Left renal cortex interstitium (tissue), 4 donors: ENCODE measurements at places on chromosomes 16 and 17. TPM values are rescaled to one million over a fixed set of nuclear protein-coding genes. Genes with fewer than 3 reads are reported as not detected.
A peak's percentile ranks its signal among the peaks of the same experiment; 100 is the strongest.

- no peak for DNase-seq
Observed at GRCh38 chr16:24538756-24539294, 541 bp upstream of the RBBP6 start.

- no peak for DNase-seq
Observed at GRCh38 chr17:4344926-4345325, 21.5 kb downstream of the UBE2G1 start.

DNA sequence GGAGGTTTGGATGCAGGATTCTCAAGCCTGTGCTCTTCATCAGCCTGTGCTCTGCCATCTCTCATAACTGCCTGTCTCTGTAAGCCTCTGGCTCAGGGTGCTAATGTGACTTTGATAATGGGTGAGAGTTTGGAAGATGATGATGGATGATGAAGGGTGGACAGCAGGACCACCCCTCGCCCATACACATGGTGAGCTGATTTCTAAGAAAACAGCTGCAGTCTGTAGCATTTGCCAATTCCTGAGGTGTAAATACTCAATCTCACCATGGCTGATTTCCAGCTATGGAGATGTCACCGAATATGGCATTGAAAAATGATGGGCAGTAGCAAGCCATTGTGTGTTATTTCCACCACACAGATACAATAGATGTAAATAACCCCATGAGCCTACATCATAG is 74.2 kb downstream of the ARSG start:
- DNase-seq, result no peak

DNA sequence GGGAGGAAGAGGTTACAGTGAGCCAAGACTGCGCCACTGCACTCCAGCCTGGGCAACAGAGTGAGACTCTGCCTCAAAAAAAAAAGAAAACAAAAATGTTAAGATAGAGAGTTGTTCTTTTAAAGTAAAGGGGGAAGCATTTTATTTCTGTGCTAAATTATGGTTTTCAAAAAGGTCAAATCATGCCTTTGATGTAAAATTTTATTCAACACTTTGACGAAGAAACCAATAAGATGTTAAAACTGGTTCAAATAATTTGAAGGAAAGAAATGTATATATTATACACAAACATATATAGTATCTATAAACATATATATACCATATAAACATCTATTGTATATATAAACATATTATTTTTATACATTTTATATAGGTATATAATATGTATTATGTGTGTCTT is 43.4 kb upstream of the RPH3AL start:
- no peak for DNase-seq

GRCh38 chr17:71869293-71869692 is 251.5 kb upstream of the SOX9 start:
- no peak for DNase-seq

GRCh38 chr16:65312071-65312470 is 190.2 kb upstream of the CDH11 start:
- no peak for DNase-seq

- no peak for DNase-seq
Observed at GRCh38 chr17:80960037-80960796, 31.4 kb upstream of the CHMP6 start.

GRCh38 chr17:58084317-58084981 is 1.2 kb downstream of the DYNLL2 start:
- peak; percentile 23 for DNase-seq

- DNase-seq, result peak; percentile 53
Observed at GRCh38 chr17:16584273-16584995, 15.4 kb upstream of the ZNF287 start.

- no peak for DNase-seq
Observed at GRCh38 chr16:73064212-73064993, 16.5 kb upstream of the ZFHX3 start.

GRCh38 chr17:8124350-8125153 is 646 bp upstream of the HES7 start:
- no peak for DNase-seq

DNA sequence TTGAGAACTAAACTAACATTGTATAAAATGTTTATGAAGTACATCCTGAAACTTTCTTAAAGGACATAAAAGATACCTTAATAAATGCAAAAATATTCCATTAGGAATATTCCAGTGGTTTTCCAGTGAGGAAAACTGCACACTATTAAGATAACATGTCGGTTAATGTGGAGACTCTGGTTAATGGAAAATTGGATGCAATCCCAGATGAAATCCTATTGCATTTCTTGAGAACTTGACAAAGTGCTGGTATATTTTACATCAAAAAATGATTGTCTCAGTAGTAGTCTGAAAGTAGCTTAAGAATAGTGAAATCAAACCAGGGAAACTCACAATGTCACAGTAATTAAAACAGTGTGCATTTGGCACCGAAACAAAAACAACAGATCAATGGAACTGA is 202.5 kb upstream of the MON1B start:
- DNase-seq, result no peak

DNA sequence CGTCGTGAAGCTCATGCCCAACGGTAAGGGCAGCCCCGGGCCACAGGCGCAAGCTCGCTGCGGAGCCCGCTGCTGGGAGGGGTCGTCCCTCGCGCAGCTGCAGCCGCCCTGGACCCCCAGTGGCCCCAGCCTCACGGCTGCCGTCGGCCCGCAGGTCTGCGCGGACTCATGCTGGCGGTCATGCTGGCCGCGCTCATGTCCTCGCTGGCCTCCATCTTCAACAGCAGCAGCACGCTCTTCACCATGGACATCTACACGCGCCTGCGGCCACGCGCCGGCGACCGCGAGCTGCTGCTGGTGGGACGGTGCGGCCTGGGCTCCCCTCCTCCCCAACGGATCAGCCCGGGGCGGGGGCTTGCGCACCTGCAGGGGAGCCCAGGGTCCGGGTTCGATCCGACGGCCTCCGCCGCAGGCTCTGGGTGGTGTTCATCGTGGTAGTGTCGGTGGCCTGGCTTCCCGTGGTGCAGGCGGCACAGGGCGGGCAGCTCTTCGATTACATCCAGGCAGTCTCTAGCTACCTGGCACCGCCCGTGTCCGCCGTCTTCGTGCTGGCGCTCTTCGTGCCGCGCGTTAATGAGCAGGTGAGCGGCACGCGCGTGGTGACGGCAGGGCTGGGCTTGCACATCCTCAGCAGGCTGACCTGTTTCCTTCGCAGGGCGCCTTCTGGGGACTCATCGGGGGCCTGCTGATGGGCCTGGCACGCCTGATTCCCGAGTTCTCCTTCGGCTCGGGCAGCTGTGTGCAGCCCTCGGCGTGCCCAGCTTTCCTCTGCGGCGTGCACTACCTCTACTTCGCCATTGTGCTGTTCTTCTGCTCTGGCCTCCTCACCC is 5.8 kb downstream of the SLC5A2 start:
- no peak for DNase-seq

- DNase-seq, result no peak
Observed at GRCh38 chr17:80393241-80393890, 21.6 kb upstream of the ENDOV start.

DNA sequence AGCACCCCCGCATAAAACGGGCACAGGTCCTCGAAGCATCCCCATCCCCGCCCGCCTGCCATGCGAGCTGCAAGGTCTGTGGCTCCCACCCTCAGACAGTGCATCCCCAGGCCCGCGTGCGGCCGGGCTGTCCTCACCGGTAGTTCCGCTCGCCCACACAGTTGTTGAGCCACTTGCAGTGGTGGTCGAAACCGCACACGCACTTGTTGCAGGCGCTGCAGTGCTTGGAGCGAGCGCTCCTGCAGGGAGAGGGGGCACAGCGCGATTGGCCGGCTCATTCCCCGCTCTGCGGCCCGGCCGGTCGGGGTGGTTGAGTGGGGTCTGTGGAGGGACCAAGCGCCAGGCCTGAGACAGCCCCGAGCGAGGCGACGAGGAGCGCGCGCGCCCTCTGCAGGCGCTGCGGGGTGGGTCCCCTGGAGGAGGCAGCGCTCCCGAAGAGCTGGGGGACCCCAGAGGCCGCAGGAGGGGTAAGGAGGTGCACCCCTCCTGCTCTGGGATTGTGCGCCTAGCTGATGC is 6.0 kb upstream of the TPPP3 start:
- no peak for DNase-seq

GRCh38 chr17:31294231-31294630 is 2.8 kb downstream of the OMG start:
- no peak for DNase-seq

- DNase-seq, result no peak
Observed at GRCh38 chr17:59826706-59827453, 65.9 kb downstream of the TUBD1 start.

DNA sequence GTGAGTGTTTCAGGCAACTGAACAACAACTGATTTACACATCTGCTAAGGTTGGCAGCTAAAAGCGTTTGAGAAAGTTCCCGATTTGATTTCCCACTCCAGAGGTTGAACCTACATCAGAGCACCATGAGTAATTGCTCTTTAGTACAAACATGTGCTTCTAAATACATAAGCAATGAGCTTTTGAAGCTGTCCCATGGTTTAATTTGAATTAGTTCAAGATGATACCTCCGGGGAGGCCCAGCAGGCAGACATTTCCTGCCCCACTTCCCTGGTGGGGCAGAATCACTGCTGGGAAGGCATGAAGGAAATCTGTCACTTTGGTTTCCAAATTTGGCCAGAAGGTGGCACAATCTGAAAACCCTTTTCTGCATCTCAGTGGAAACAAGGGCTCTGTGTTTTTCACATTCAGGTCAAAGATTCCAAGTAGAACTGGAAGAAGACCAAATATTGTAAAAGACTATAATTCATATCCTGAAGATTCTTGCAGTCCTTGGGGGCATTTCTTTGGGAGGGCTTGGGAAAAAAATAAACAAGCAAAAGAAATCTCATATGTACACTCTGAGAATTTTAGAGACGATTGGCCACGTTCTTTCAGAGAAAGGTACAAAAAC is 176.2 kb upstream of the FAM20A start:
- peak; percentile 70 for DNase-seq

GRCh38 chr17:56779898-56780777 is 53.6 kb downstream of the C17orf67 start:
- peak; percentile 59 for DNase-seq

GRCh38 chr17:2055292-2056205 is 646 bp downstream of the HIC1 start:
- no peak for DNase-seq

GRCh38 chr17:17044846-17045561 is 2.7 kb downstream of the MPRIP start:
- no peak for DNase-seq

DNA sequence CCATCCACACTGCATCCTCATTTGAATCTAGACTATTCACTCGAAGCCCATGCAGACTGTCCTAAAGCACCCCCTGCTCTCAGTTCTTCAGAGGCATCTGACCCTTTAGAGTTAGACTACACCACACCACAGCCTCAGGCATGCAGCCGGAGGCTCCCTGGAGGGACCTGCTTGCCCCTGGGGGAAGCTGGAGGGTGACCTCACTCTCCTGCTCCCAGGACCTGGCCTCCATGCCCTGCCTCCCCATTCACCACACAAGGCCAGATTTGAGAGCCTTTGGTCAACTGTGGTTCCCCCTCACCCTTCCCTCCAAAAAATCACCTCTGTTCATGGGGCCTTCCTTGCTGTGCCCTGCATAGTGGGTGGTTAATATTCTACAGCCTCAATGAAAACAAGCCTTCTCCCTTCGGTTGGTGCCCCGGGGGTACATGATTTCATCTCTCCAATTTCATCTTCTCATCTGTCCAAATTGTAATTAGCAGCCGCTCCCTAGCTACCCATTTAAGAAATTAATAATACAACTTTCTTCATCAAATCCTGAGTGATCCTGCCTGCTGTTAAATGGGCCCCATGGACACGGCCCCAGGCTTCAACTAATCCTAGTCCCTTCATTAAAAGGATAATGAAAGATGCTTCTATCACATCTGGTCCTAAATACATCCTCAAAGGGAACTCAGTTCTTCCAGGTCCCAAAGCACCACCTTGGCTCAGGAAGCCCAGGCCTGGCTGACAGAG is 24.4 kb downstream of the ABCC12 start:
- no peak for DNase-seq

GRCh38 chr16:55592306-55592705 is 25.8 kb downstream of the CAPNS2 start:
- DNase-seq, result no peak

- DNase-seq, result no peak
Observed at GRCh38 chr17:2965621-2966595, 97.5 kb downstream of the OR1D5 start.

GRCh38 chr17:14325618-14326167 is 24.8 kb downstream of the HS3ST3B1 start:
- DNase-seq, result no peak

DNA sequence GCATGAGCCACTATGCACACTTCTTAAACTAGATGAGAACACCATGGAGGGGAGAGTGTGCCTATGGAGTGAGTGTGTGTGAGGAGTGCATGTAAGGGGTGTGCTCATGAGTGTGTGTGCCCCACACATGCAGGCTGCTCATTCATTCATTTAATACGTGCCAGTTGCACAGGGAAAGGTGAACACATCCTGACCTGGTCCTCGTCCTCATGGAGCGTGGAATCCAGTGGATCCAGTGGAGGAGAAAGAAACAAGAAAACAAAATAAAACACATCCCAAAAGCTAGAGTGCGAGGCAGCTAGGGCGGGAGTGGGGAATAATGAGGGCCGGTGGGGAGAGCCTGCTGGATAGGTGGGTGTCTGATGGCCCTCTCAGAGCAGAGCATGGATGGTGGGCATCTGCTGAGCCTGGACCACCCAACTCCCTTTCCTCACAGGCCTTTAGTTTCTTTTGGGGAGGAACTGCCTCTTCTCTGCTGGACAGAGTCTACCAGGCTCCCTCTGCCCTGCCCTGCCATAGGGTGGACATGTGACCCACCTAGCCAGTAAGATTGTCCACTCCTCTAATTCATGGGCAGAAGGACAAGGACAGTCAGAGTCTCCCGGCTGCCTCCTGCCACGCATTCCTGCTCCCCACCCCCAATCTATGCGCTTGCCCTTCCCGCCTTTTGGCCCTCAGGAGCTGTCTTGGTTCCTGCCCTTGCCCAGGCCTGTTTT is 204.3 kb downstream of the RAB11FIP4 start:
- no peak for DNase-seq

- DNase-seq, result no peak
Observed at GRCh38 chr16:67605641-67606040, 39.3 kb upstream of the CARMIL2 start.

- no peak for DNase-seq
Observed at GRCh38 chr17:43427362-43428043, 28.7 kb downstream of the ARL4D start.

Gene ALDH3A1
- 1.0 TPM for polyA plus RNA-seq

Gene DBNDD1
- 15.1 TPM for polyA plus RNA-seq

Gene ELOB
- polyA plus RNA-seq, result 214 TPM

Gene SKAP1
- polyA plus RNA-seq, result 13.6 TPM

Gene RNF112
- 1.1 TPM for polyA plus RNA-seq

Gene KRTAP1-5
- not detected for polyA plus RNA-seq

Gene PRSS33
- 0.13 TPM for polyA plus RNA-seq

Gene CASKIN1
- polyA plus RNA-seq, result 2.8 TPM

Gene KRTAP4-9
- not detected for polyA plus RNA-seq

Gene CCT6B
- 7.4 TPM for polyA plus RNA-seq

Gene NPIPA3
- 13.8 TPM for polyA plus RNA-seq

Gene NPIPA2
- 3.1 TPM for polyA plus RNA-seq
